Stimulated activated CD4-positive, alpha-beta T cell treated with anti-CD3 and anti-CD28 coated beads, TNF-alpha, amount 100 ng/mL, for 24 hours (primary cell): ENCODE measurements at places on chromosomes 12 and 14.

GRCh38 chr14:61696753-61697318 lies 1.5 kb downstream of the HIF1A start:
- no peak for DNase-seq

- no peak for DNase-seq
These were observed 1.3 kb downstream of the VASH1 start for GRCh38 chr14:76762411-76763095.

- no peak for DNase-seq
These were observed 457 bp downstream of the SOCS2 start for GRCh38 chr12:93572712-93573551.

GRCh38 chr12:97424911-97425310 lies 37.7 kb upstream of the RMST start:
- DNase-seq, result no peak

- DNase-seq, result no peak
These were observed 388.5 kb downstream of the AACS start for GRCh38 chr12:125453751-125454150.

GRCh38 chr14:53412819-53413675 lies 259.9 kb upstream of the DDHD1 start:
- no peak for DNase-seq

DNA sequence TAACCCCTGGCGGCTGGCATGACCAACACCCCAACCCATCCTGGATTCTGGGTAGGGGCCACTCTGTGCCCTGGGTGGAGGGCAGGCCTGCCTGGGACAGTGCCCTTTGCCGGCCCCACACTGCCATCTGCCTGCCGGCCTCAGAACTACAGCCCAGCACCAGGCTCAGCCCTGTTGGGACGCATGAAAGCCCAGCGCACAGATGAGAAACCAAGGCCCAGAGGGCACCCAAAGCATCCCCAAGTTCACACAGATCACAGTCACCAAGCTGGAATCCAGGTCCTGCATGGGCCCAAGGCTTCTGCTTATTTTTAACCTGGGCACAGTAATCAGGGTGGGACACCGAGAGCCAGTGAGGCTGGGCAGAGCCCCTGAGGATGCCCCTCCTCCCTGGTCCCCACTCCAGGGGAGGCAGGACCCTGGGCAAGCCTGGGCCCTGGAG lies 26.2 kb downstream of the RFLNA start:
- DNase-seq, result peak; percentile 41

- no peak for DNase-seq
These were observed 321.1 kb upstream of the PRICKLE1 start for GRCh38 chr12:42910656-42911055.

- no peak for DNase-seq
These were observed 67.2 kb upstream of the PTGR2 start for GRCh38 chr14:73784181-73784987.

DNA sequence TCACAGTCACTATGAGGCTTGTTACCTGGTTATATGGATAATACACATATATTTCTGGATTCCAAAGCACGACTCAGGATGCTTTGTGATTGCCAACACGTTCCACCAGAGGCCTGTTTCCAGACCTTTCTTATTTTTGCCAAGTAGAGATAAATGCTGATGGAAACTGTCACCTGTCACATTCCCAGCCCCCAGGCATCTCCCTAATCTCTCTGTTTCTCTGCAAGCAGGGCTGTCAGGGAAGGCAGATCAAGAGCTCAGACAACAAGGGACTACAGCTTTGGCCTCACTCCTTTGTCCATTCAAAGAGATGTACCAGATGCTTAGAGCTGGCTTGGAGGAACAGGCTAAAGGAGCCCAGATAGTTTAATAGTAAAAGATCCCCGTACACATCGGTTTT lies 21.8 kb upstream of the DDHD1 start:
- DNase-seq, result no peak

DNA sequence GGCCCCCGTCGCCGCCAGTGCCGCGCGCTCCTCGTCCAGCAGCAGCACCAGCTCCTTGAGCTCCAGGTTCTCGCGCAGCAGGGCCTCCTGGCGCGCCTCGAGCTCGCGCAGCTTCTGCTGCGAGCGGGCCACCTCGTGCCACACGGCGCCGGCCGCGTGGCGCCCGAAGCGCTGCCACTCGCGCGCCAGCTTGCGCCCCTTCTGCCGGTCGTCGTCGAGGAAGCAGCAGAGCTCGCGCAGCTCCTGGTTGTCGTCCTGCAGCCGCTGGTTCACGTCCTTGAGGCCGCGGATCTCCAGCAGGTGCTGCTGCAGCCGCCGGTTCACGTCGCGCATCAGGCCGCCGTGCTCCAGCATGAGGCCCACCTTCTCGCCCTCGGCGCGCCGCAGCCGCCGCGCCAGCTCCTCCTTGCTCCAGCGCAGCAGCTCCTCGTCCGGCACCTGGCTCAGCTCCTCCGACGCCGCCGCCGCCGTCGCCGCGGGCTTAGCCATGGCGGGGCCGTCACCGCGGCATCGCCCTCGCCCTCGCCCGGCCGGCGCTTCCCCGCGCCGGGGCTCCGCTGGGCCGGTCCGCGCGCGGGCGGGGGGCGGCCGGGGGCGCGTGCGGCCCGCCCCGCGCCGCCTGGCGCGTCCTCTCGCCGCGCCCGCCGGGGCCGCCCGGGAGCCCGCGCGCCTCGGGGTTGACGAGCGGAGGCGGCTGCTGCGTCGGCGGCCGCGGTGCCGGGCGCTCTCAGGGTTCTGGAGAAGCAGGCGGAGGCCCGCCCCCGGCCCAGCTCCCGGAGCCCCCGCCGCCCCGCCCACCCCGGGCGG lies at the start of gene CCDC85C:
CCDC85C (minus strand) TSS at position 737 of the 807 bp plus-strand sequence; CDS start at position 489, 248 bp downstream.
- no peak for DNase-seq

- DNase-seq, result no peak
These were observed 50.5 kb downstream of the R3HDM2 start for GRCh38 chr12:57380300-57380699.

DNA sequence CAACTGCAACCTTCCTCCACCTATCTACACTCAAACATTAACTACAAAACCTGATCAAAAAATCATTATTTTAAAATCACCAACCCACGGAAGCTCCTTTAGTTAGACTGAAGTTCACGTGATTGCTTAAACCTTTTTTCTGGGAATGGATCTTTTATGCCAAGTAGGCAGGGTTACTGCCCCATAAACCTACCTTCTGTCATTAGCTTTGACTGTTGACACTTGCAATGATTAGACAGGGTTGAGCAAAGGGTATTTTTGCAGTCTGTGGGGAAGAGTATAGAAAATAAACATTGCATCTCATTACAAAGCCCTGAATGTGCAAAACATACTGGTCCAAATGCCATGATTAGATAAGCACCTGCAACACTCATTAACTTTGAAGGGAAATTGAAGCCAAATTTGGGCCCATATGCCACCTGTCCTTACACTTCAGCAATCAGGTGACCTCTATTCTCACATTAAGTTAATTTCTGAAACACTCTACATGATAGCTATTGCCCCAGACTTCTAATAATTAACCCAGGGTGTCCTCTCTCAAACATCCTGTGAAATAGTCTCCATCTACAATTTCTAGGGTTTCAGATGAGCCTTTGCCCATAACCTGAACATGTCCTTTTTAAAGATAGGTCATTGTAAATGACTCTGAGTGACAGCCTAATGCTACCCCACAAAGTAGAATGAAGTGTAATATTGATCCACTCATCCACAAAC lies 156.0 kb upstream of the PLEKHG7 start:
- DNase-seq, result no peak

- peak; percentile 44 for DNase-seq
These were observed 9.0 kb downstream of the TMBIM6 start for GRCh38 chr12:49750027-49750995.

GRCh38 chr12:39923364-39923763 lies 182.5 kb downstream of the SLC2A13 start:
- DNase-seq, result no peak

DNA sequence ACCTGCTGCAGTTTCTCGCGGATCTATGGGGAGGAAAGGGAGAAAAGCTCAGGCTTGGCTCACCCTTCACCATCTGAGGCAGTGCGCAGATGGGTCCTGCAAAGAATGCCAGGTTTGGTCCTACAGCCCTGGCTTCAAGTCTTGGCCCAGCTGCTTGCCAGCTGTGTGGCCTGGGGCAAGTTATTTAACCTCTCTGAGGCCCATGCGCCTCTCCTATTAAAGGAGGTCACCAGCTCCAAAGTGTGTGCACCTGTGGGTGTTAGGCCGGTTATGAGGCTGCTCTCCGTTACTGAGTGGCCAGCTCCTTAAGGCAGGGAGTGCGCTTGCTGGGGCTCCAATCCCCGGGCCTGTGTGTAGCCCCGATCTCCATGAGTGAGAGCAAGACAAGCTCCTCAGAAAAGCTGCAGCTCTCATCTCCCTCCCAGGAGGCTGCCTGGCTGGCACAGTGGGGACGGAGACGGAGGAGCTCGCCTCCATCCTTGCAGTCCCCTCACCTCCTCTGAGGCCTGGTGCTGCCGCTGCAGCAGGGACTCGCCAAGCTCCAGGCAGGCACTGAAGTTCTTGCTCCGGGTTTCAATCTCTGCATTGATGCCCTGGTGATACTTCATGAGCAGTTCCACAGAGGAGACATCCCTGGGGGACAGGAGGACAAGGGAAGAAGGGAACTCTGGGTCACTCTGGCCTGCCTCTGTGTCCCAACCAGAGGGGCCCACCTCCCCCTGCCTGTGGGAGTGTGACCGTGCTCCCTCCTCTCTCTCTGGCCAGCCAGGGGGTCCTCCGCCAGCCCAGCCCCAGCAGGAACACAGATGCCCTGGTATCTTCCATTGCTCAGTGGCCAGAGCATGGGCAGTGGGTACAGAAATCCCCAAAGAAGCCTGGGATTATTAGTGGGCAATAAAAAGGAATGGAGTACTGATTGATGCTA lies 65.1 kb downstream of the PLEKHG3 start:
- no peak for DNase-seq

DNA sequence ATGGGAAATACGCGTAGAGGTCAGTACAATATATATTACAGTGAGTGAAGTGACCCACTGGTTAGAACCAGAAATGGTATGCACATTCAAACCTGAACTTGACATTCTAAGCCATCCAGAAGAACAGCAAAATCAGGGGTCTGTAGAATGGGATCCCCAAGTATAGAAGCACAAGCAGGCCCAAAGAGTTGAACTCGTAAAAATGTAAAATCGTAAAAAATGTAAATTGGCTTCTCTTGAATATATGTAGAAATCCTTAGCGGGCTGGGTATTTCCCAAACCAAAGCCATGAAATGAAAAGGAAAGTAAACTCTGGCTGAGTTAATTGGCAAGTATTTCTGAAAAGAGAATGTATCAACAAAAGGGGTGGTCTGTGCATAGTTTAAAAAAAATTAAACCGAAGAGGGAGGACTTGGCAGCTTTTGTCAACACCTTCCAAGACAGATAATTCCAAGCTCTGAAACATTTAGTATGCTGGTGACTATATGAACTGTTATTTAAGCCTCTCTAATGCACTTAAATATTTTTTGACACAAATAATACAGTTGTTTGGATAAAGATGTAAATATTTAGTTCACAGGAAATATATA lies 1505.6 kb upstream of the FLRT2 start:
- DNase-seq, result no peak

- DNase-seq, result no peak
These were observed 40.0 kb downstream of the GPR65 start for GRCh38 chr14:88044776-88045446.
